ENCODE measurements at places on chromosomes 5 and 9.
A peak's percentile ranks its signal among the peaks of the same experiment; 100 is the strongest.

- no peak for DNase-seq
Measured at GRCh38 chr9:5819174-5819573, 13.7 kb downstream of the ERMP1 start.

DNA sequence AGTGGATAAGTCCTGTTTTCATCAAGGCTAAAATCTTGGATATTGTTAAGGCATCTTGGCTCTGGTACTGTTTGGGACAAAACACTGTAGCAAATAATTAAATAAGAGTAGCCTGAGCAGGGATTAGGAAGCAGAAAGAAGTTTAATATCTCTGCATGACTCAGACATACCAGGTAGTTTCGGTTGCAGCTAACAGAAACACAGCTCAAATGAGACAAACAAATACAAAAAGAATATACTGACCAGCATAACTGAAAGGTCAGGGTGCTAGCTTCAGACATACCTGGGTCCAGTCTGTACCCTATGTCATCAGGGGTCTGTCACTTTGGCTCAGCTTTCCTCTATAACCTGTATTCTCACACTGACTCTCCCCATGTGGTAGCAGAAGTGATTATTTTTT, 156.4 kb upstream of the MAP3K1 start:
- no peak for DNase-seq

GRCh38 chr5:90119531-90119971, 290.0 kb downstream of the CETN3 start:
- DNase-seq = no peak

- no peak for DNase-seq
Measured at GRCh38 chr5:149779124-149779465, 49.0 kb downstream of the PPARGC1B start.

GRCh38 chr5:123512611-123513461, 859 bp downstream of the CSNK1G3 start:
- DNase-seq = peak; percentile 52

All from T-helper 2 cell treated with Interferon-gamma antibody and Interleukin-4, amounts not matched to agents 5 μg/mL and 100 μg/mL, for 36 hours (primary cell).